ENCODE measurements at places on chromosomes 2 and 18.

DNA sequence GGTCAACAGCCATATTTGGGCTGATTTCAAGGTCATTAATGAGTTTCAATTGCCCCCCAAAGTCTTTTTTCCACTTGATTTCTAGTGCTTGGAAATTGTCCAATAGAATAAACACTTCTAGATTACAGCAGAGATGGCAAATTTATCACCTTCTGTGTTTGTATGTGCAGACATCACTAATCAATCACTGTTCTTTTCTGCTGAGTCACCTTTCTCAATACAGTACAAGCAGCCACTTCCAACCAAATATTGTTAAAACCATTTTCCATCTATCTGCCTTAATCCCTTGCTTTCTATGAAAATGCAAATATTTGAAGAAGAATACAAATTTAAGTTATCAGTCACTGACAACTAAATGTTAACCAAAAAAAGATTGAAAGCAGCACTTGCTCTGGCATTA, 40.2 kb upstream of the ZNF521 start:
- DNase-seq = no peak

GRCh38 chr18:51514128-51514527, 316.6 kb upstream of the MEX3C start:
- DNase-seq = no peak

- no peak for DNase-seq
These were observed 28.6 kb upstream of the CETN1 start for GRCh38 chr18:551404-552061.

DNA sequence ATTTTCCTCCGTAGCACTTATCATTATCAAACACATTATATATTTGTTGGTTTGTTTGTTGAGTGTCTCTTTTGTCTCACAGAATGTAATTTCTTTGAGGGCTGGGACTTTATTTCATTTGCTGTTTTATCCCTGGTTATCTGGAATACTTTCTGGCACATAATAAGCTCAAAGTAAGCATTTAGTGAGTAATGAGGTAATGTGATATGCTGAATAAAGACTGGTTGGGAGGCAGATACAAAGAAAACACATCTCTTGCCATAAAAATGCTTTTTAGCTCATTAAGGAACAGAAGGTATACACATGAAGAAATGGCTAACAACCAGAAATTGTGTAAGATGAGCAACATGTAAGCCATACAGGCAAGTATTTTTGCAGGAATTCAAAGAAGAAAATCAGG, 1411.8 kb downstream of the LRP1B start:
- no peak for DNase-seq

DNA sequence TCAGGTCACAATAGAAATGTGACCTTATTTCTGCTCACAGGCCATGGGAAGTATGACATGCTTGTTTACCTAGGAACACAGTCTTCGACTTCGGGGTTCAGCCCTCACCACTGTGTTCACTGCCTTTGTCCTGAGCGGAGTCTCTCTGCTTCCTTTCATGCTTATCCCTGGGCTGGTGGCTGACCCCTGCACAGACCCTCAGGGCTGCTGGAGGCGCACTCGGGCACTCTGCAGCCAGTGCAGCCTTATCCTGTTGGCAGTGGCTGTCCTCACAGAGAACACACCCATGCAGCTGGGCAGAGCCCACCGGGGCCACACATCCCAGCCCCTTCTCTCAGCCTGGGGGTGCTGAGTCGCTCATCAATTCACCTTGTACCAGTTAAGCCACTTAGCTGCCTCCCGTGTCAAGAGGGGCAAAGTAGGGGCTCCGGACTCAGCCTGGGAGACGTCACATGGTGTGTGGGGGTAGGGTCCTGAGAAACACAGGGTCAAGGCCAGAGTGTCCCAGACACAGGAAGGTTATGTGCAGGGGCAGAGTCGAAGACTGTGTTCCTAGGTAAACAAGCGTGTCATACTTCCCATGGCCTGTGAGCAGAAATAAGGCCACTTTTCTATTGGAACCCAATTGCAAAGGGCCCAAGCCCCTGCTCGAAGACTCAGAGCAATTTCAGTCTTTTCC, 107.5 kb downstream of the FAM210A start:
- no peak for DNase-seq

- DNase-seq = no peak
These were observed 23.2 kb downstream of the SLC4A3 start for GRCh38 chr2:219650426-219651248.

GRCh38 chr2:164737612-164738081, 104.0 kb downstream of the COBLL1 start:
- no peak for DNase-seq

DNA sequence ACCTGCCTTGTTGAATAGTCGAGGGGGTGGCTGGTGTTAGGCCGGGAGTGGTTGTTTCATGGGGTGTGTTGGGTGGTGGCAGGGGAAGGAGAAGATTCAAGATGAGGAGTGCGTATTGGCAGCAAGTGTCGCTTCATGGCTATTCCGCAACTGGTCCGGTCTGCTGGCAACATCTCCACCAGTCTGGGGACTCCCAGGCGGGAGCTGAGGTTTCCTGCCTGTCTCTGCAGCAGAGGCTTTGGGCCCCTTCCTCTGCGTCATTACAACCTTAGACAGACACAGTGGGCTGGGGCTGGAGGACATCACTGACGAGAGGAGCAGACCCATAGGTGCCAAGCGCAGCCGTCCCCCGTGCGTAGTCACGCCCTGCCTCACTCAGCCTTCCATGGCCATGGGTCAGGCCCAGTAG, 64.0 kb upstream of the MCFD2 start:
- no peak for DNase-seq

GRCh38 chr2:127348426-127349000, 39.3 kb downstream of the MAP3K2 start:
- no peak for DNase-seq

GRCh38 chr2:231037202-231037730, at the start of gene C2orf72:
C2orf72 (plus strand) TSS chr2:231037523; CDS start chr2:231037566, 43 bp downstream.
- no peak for DNase-seq

DNA sequence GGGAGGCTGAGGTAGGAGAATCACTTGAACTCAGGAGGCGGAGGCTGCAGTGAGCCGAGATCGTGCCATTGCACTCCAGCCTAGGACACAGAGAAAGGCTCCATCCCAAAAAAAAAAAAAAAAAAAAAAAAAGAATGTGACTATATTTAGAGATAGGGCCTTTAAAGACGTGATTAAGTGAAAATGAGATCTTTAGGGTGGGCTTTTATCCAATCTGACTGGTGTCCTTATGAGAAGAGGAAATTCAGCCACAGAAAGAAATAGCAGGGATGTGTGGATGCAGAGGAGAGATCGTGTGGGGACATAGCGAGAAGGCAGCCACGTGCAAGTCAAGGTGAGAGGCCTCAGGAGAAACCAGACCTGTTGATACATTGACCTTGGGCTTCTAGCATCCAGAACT, 69.9 kb upstream of the ACSL3 start:
- DNase-seq = no peak

GRCh38 chr2:173134703-173135102, 59.1 kb downstream of the MAP3K20 start:
- DNase-seq = peak; percentile 55

DNA sequence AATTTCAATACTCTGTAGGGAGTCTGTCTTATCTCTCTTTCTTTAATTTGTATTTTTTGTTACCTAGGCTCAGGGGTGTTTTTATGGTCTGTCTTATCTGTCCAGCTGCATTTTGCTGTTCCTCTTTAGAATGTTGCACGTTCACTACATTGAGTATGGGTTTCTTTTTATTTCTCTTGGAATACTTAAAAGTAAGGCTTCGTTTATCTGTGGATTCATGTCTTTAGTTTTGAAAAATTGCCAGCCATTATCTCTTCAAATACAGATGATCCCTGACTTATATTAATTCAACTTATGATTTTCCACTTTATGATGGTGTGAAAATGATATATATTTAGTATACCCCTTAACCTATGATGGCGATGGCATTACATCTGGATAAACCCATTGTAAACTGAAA, 26.9 kb downstream of the CARF start:
- no peak for DNase-seq

Measured in GF-D8 (cell line).